ENCODE measurements at places on chromosomes 11 and 22.

GRCh38 chr11:122627745-122628144 lies 27.8 kb upstream of the UBASH3B start:
- no peak for DNase-seq

GRCh38 chr22:46467006-46467405 lies 70.4 kb downstream of the CELSR1 start:
- DNase-seq: no peak

DNA sequence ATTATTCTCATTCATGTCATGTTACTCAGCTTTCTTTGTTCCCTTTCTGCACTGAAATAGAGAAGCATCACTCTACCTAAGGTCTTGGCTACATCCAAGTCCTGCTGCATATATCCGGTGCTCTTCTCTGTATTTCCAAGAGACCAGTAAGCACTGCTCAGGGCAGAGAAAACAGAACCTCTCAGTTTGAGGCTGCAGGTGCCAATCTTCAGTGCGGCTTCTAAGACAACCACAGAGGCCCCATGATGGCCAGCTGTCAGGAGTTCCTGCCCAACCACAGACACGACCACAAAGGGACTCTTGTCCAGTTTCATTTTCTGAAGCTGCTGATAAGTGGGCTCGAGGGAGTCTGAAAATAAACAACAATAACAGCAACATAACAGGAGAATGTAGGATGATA lies 378.4 kb upstream of the PITPNB start:
- no peak for DNase-seq

DNA sequence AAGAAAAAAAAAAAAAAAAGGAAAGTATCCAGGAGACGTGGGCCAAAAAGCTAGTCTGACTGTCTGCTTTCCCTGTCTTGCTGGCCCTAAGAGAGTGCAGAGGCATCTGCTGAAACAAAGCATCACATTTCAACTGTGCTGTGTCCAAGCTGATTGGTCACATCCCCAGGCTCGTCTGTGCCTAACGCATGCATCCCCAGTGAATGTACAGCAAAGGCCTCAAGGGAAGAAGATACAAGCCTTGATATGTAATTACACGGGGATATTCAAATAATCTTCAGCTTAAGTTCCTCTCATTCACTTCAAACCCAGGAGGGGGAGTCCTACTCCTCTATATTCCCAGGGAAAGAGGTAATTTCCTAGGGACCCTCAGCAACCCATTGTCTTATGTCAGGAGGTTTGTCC lies 5.4 kb upstream of the SORL1 start:
- no peak for DNase-seq

GRCh38 chr11:119310682-119311052 lies 6.3 kb downstream of the MCAM start:
- no peak for DNase-seq

- DNase-seq: no peak
These were observed 2.6 kb downstream of the NELL1 start for GRCh38 chr11:20671856-20672546.

- DNase-seq: peak; percentile 5
These were observed 23.2 kb downstream of the COMMD9 start for GRCh38 chr11:36265793-36266628.

- DNase-seq: no peak
These were observed 35.1 kb upstream of the GGTLC2 start for GRCh38 chr22:22609291-22609690.

DNA sequence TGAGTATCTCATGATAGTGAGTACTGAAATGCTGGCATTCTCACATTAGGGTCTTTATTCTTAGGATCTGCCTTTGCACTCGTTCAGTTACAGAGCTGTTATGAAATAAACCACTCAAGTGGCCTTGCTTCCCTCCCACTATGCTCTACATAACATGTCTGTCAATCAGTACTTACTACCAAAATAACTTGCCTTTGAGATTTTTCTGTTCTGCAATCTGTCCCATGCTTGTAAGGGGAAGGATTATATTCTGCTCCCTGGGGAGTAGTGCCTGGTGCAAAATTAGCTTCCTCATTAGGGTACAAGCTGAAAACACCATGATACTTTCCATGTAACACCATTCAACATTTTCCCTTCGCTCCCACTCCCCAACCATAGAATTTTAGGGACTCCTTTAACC lies 1.9 kb upstream of the GRAP2 start:
- DNase-seq: no peak

DNA sequence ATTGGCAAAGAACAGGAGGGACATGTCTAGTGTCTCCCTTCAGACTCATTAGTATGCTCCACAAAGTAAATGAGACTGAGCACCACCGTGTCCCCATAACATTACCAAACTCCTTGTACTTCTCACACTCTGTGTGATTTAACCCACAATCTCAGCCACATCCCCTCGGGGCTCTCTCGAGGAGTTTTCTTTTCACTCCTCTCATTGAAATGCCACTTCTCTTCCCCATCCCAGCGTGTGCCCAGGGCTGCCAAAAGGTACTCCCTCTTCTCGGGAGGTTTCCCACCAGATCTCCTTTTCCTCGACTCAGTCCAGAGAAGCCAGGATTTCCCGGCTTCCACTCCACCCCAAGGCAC lies 1.1 kb downstream of the RBFOX2 start:
- DNase-seq: no peak

- DNase-seq: no peak
These were observed 18.3 kb downstream of the SMIM38 start for GRCh38 chr11:69173925-69174581.

GRCh38 chr22:38233427-38233826 lies 31.6 kb downstream of the MAFF start:
- DNase-seq: no peak

All from stimulated activated CD4-positive, alpha-beta T cell treated with anti-CD3 and anti-CD28 coated beads, TNF-alpha, amount 100 ng/mL, for 1 hour (primary cell).